Esophagus squamous epithelium (tissue), 5 donors: ENCODE measurements at places on chromosomes 1 and 21.

GRCh38 chr1:39788426-39788757 lies 273 bp downstream of the BMP8B start:
- H3K4me3 ChIP-seq = peak overlapping the region; percentile 57
- DNase-seq = no peak
- peaks cover 17% of the 10 kb centered on the region for H3K4me1 ChIP-seq

DNA sequence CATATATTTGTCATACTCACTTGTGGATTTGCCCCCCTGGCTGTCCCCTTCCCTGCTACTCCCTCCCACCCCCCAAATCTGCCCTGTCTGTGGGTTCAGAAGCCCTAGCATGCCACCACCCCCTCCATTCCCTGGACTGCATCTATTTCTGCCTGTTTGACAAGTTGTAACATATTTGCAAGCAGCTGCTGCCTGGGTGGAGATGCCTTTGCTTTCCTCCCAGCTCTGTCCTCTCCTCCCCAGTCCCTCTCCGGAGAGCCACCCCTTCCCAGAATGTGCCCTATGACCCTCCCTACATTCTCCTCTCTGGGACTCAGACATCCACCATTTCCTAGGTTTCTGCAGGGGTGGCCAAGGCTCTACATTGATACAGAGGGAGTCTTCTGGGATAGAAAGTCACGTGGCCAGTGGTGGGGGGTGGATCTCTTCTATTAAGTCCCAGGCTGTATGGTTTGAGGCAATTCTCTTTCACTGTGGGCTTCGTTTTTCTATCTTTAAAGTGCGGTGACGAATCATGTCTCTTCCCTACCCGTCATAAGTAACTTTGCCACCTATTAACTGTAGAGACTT lies 6.0 kb upstream of the MYOG start:
- no peaks in the 10 kb centered on the region for H3K36me3 ChIP-seq
- no peak for DNase-seq
- H3K27me3 ChIP-seq = no peaks in the 10 kb centered on the region
- no peaks in the 10 kb centered on the region for H3K4me1 ChIP-seq

DNA sequence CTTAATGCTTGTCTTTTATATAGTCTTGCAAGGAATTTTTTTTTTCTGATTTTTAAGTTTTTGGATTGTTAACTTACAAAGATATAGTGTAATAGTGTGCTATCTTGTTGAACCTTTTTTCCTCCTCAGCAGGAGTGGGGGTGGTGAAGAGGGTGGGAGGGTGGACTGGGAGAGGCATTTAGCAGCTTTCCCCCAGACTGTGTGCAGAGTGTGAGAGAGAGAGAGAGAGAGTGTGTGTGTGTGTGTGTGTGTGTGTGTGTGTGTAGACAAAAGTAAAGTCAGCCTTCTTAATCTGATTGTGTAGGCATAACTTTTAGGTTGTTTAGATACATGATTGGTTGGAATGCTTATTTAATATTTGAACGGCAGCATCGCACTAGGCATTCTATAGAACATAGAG lies 4.9 kb downstream of the CAMTA1 start:
- H3K27ac ChIP-seq = no peak overlapping the region
- no peak overlapping the region for H3K4me3 ChIP-seq
- peaks cover 10% of the 10 kb centered on the region for H3K4me1 ChIP-seq
- no peaks in the 10 kb centered on the region for H3K27me3 ChIP-seq

DNA sequence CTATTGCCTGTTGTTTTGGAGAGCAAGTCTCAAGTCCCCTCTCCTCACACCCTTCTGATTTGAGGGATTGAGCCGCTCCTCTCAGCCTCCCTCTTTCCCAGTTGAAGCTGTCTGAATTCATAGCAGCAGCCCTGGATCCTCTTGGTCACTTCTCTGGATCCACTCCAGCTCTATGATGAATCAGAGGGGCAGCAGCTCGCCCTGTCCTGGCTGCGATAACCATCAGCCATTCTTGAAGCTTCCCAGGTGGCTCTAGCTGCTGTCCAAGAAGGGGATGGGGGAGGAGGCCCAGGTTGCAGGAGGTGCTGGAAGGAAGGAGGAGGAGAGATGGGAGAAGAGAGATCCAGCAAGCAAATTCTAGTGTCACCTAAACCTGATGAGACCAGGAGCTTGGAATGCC lies 31.3 kb downstream of the WNT4 start:
- no peak for DNase-seq
- no peak overlapping the region for H3K4me3 ChIP-seq
- H3K27me3 ChIP-seq = no peaks in the 10 kb centered on the region
- H3K27ac ChIP-seq = no peak overlapping the region
- H3K36me3 ChIP-seq = peaks cover 3% of the 10 kb centered on the region
- H3K4me1 ChIP-seq = peaks cover 15% of the 10 kb centered on the region

GRCh38 chr1:98211271-98211845 lies 290.5 kb upstream of the DPYD start:
- no peak for DNase-seq
- H3K4me3 ChIP-seq = no peak overlapping the region
- no peaks in the 10 kb centered on the region for H3K36me3 ChIP-seq
- H3K4me1 ChIP-seq = no peaks in the 10 kb centered on the region
- H3K27ac ChIP-seq = no peak overlapping the region
- H3K27me3 ChIP-seq = no peaks in the 10 kb centered on the region

GRCh38 chr1:199691540-199691939 lies 336.0 kb upstream of the NR5A2 start:
- no peak for DNase-seq
- no peak overlapping the region for H3K27ac ChIP-seq

- H3K4me1 ChIP-seq = no peaks in the 10 kb centered on the region
- DNase-seq = no peak
- no peaks in the 10 kb centered on the region for H3K36me3 ChIP-seq
- no peaks in the 10 kb centered on the region for H3K27me3 ChIP-seq
Observed at GRCh38 chr1:57489358-57490036, 65.6 kb upstream of the DAB1 start.

GRCh38 chr21:14762327-14762726 lies 216.2 kb upstream of the SAMSN1 start:
- no peak for DNase-seq
- H3K27ac ChIP-seq = peak overlapping the region; percentile 47
- H3K27me3 ChIP-seq = no peaks in the 10 kb centered on the region
- peaks cover 10% of the 10 kb centered on the region for H3K4me1 ChIP-seq
- H3K4me3 ChIP-seq = no peak overlapping the region

- H3K27me3 ChIP-seq = peaks cover 4% of the 10 kb centered on the region
- DNase-seq = no peak
- no peaks in the 10 kb centered on the region for H3K4me1 ChIP-seq
- H3K36me3 ChIP-seq = no peaks in the 10 kb centered on the region
Observed at GRCh38 chr21:25632296-25632695, 6.8 kb upstream of the JAM2 start.

- no peaks in the 10 kb centered on the region for H3K27me3 ChIP-seq
- no peak for DNase-seq
- H3K4me3 ChIP-seq = no peak overlapping the region
- no peaks in the 10 kb centered on the region for H3K36me3 ChIP-seq
- H3K27ac ChIP-seq = no peak overlapping the region
- no peaks in the 10 kb centered on the region for H3K4me1 ChIP-seq
Observed at GRCh38 chr1:3033040-3033789, 11.9 kb downstream of the ACTRT2 start.
